ENCODE measurements at places on chromosomes 7 and 10.

GRCh38 chr7:42690794-42691639 lies 220.9 kb downstream of the C7orf25 start:
- no peak for DNase-seq

DNA sequence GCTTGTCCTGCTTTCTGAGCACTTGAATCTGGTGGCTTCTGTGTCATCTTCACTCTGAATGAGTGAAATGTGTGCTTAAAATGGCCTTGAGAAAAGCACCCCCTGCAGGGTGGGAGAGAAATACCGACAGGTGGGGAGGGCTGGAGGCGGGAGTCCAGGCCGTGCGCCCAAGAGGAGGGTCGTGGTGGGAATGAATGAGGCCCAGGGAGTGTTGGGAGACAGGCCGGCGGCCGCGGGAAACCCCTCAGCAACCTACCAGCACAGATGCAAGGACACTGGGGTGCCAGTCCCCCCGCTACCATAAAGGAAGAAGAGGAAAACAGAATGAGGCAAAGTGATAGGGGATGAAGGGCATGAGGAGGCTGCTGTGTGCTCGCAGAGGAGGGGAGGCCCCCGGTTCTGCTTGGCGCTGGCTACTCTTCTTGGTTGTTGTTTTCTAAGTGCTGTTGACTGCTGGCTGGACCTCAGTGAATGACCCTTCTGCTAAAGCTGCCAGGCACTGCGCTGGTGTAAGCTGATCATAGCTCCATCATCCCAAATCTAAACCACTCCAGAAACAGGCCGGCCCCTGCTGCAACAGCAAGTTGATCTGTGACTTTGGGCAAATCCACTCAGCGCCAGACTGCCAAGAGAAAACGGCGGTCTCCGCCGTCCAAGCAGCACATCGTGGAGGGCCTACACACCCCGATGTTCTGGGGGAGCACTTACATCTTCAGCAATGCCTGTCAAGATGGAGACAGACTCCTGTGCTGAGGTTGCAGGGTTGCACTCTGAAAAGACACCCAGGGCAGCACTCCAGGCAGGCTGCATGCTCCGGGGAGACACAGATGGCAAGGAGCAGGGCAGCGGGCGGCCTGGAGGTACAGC lies 378.5 kb downstream of the DNAJB6 start:
- no peak for DNase-seq

DNA sequence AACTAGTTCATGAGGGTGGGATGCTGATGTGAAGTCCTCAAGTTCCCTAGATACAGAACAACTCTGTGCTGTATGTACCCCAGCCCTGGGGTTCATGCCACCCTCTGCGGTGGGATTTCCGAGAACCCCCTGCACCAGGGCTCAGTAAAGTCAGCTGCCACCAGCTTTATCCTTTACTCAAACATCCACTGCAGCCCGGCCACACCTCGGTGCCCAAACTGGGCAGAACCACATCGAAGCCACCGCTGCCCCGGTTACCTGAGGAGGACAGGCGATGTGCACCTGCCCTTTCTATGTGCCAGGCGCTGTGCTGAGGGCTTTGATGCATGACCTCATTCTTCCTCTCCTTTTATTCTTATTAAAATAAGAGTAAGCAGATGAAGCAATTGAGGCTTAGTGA lies 9.9 kb upstream of the CALML5 start:
- no peak for DNase-seq

- no peak for DNase-seq
Observed at GRCh38 chr7:147912946-147913638, 677.5 kb upstream of the C7orf33 start.

DNA sequence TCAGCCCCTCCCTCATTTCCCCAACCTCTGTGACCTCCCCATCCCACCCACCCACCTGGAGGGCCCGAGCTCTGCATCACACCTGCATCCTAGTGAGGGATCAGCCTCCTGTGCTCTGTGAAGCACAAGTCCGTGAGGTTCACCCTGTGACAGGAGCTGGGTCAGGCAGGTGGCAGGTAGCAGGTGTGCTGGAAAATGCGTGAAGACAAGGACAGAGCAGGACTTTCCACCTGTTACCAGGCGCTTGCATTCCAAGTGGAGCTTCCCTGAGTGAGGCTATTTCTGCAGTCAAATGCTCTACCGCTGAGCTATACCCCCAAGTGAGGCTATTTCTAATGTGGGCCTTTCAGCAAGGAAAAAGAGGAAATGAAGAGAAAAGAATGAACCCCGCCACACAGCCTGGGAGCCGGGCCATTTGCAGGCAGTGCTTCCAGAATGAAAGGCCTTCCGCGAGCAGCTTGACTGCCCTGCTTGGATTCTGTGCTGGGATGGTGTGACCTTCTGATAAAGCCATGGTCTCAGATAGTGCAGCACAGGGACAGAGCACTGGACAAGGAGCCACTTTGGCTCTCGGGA lies 13.3 kb upstream of the CPXM2 start:
- DNase-seq = no peak

GRCh38 chr10:86047588-86047987 lies 319.0 kb downstream of the GRID1 start:
- DNase-seq = no peak

GRCh38 chr10:84012831-84013458 lies 126.4 kb upstream of the GHITM start:
- no peak for DNase-seq

DNA sequence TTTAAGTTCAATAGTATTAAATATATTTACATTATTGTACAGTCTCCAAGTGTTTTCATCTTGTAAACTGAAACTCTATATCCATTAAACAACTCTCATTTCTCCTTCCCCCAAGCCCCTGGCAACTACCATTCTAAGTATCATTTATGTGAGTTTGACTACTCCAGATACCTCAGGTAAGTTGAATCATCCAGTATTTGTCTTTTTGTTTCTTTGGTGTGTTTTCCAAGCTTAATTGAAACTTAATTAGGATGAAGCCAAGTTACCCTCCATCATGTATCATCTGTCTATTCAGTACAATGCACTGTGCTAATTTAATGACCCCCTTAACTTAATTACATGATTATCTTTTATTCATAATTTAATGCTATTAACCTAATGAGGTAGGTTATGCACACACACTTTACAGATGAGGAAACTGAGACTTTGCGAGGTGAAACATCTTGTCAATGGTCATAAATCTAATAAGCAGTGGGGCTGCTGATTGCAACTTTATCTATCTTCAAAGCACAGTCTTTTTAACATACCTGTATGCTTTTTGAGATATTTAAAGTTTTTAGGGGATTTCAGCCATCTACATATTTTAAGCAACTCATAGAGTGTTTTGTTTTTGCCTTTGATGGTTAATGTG lies 663 bp downstream of the MACC1 start:
- no peak for DNase-seq

Data from anterior cingulate cortex (tissue), 58 donors.